GM23338 (cell line): ENCODE measurements at places on chromosomes 12 and 14. TPM values are rescaled to one million over a fixed set of nuclear protein-coding genes. Genes with fewer than 3 reads are reported as not detected.
A peak's percentile ranks its signal among the peaks of the same experiment; 100 is the strongest.

GRCh38 chr12:95594136-95594535 lies 42.9 kb upstream of the USP44 start:
- DNase-seq: no peak

GRCh38 chr12:79069009-79069408 lies 204.4 kb downstream of the SYT1 start:
- DNase-seq: no peak

DNA sequence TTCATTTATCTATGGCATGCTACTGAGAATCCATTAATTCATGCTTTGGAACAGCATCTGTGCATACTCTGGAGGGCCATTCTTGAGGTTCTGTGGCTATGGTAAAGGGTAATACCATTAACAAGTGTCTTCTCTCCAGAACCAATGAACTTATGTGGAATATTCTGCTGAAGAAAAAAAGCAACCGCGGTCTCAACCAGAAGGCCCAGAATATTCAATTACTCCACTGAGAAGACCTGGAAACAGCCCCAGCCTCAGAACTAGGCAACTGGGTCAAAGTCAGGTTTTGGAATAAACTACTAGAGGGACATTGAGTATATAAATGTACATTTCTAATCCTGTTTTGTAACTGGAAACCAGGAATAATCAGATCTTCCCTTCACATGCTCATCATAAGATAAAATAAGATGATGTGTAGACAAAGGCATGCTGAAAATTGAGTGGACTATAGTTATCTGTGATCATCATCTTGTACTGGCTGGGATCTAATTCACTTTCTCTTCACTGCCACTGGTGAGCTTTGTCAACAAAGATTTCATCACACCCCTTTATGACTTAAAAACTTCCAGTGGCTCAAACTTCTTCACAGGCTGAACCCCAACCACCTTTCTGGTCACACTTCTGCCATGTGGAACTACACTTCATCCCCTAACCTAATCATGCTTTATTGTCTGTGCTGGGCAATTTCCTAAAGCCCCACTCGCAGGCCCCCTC lies 6.0 kb downstream of the SPTB start:
- DNase-seq: no peak

- DNase-seq: no peak
Observed at GRCh38 chr14:36316131-36316530, 4.3 kb downstream of the MBIP start.

- DNase-seq: no peak
Observed at GRCh38 chr14:33510063-33510481, 440.8 kb downstream of the EGLN3 start.

DNA sequence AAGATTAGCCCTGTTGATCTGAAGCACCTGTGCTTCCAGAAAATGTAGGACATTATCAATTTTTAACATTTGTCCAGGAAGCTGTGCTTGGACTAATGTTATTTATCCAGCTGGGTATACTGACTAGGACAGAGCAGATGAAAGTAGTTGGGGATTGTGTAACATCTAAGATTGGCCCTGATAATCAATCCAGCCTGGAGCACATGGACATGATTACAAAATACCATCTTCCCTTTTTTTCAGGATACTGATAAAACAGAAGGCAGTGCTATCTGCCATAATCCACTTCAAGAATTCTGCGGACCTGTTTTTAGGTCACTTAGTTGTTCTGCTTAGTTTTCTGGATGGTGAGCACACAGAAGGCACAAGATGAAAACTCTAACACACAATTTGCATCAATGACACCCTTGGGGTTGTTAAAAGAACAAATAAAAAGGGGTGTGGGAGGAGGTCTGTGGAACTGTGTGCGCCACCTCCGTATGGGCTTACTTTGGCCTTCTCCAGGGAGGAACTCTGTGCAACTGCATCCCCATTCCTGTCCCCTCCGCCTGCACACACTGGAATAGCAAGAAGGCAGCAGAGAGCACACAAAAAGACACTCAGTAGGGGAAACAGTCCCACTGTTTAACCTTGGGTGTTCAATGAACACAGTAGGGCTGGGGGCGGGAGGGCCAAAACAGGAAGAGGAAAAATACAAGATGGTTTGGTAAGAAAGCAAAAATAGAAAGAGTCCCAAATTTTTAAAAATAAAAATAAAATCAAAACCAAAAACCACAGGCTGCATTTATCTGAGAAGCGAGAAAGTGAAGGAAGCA lies 31.1 kb upstream of the DUSP6 start:
- no peak for DNase-seq

DNA sequence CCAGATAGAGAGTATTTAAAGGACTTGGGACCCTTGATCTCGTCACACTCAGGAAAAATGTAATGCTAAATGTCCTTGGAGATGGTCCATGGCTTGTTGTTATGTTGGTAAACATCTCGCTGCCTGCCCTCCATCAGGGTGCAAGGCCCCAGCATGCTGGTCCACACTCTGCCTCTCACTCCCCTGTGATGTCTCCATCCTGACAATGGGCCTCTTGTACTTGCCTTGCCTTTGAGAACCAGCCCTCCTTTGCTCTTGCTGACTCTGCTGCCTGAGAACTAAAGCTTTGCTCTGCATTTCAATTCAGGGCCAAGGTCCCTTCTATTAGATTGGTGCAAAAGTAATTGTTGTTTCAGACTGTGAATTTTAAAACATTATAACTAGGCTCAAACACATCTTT lies 131.0 kb upstream of the LMNTD1 start:
- no peak for DNase-seq

DNA sequence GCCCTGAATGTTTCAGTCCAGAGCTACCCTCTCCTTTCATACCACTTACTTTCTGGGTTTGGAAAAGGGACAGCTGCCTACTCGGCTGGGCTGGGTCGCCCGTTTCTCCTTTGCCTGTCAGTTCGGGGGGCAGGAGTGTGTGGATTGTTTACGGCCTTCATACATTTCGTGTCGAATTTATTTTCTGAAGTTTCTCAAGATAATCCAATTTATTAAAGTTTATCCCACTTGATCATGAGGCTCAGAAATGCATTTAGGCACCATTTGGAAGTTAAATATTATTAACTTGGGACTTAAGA lies 608 bp downstream of the ZNF410 start:
- no peak for DNase-seq

- DNase-seq: no peak
Observed at GRCh38 chr14:64868379-64868778, 11.3 kb downstream of the SPTB start.

- no peak for DNase-seq
Observed at GRCh38 chr14:98278800-98279199, 993.2 kb downstream of the BCL11B start.

GRCh38 chr12:31238764-31239387 lies 87.1 kb downstream of the SINHCAF start:
- DNase-seq: peak; percentile 83

- no peak for DNase-seq
Observed at GRCh38 chr14:39217214-39217879, 16.4 kb upstream of the MIA2 start.

- DNase-seq: peak; percentile 52
Observed at GRCh38 chr14:64745511-64746091, 41.4 kb downstream of the PLEKHG3 start.

GRCh38 chr12:68470664-68471328 lies 138.6 kb upstream of the MDM1 start:
- no peak for DNase-seq

- no peak for DNase-seq
Observed at GRCh38 chr14:94427016-94427613, 25.5 kb downstream of the SERPINA11 start.

- DNase-seq: no peak
Observed at GRCh38 chr14:49105956-49106355, 480.2 kb downstream of the RPS29 start.

Gene FOXM1
- total RNA-seq: 73.4 and 98.1 TPM in 2 replicates

Gene MRPS35
- 58.7 and 71.8 TPM in 2 replicates for total RNA-seq

Gene TMTC1
- total RNA-seq: 19.7 and 24.3 TPM in 2 replicates

Gene RIN3
- total RNA-seq: 0.78 and 0.97 TPM in 2 replicates

Gene RAD51AP1
- 75.2 and 84.5 TPM in 2 replicates for total RNA-seq
